ENCODE measurements at places on chromosomes 5 and 9. TPM values are rescaled to one million over a fixed set of nuclear protein-coding genes. Genes with fewer than 3 reads are reported as not detected.

DNA sequence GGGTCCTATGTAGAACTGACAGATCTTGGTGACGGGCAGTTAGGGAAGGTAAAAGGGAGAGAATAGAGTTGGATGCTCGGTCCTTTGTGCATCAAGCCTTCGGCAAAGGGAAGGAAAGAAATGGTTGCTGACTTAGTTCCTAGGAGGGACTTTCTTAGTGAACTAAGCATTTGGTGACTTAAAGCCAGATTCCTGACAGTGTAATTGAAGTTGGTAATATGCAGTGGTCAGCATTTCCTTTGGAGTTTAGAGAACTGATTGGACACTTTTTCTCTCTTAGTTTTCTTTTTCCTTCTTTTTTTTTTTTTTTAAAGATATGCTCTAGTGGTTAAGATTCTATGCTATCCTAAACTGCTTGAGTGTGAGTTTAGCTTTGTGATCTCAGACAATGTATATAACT, 2.3 kb downstream of the CLTA start:
- DNase-seq, result no peak

DNA sequence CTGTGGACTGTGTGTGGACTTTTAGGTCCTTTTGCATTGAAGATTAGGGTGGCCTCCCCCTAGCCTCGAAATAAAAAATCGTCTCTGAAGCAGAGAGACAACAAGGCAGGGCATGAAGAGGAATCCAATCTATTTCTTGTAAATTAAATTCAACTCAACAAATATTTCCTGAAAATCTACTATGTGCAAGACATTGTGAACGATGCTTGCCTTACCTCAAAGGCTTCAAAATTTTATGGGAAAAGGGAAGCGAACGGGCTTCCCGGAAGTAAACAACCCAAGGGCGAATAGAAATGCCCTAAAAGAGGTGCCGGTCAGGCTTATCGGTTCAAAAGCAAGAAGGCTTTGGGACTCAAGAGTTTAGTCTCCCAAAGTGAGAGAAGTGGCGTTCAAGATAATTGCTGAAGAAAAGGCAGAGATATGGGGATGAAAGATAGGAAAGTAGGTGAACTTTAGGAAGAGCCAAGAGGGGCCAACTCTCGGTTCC, 525 bp downstream of the KIF24 start:
- peak; percentile 5 for DNase-seq

GRCh38 chr5:118407958-118408357, 580.4 kb downstream of the DTWD2 start:
- DNase-seq, result no peak

- DNase-seq, result no peak
Observed at GRCh38 chr5:78666041-78666444, 17.5 kb upstream of the LHFPL2 start.

DNA sequence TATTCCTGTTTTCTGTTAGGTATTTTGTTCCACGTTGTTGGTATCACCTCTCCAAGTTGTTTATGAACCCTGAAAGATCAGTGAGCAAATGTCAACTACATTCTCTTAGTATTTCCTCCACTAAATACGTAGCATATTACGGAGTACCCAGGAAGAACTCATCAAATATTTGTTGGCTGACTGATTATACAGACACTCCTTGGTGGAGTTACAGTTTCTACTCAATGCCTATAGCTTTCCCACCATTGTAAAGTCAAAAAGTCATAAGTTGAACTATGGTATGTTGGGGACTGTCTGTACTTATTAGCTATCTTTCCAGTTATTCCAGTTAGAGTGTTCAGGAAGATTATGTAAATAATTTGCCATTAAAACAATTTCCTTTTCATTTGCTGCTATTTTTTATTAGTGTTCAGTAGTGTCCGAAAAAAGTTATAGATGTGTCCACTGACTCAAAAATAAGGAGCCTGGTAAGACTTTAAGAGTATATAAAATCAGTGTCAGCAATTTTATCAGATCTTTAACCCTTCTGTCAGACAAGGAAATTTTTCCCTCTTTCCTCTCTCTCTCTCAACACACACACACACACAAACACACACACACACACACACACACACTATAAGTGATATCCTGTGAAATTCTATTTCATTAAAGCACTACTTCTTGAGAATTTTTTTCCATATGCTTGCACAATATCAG, 6.8 kb upstream of the APBA1 start:
- no peak for DNase-seq

The LHX3 gene
- total RNA-seq, result not detected

The IRX2 gene
- total RNA-seq, result not detected

The FBXL17 gene
- total RNA-seq, result 9.0 TPM

Measured in GM12878 (cell line).